ENCODE measurements at places on chromosomes 7 and 10. TPM values are rescaled to one million over a fixed set of nuclear protein-coding genes. Genes with fewer than 3 reads are reported as not detected.

CYP3A4 gene
- total RNA-seq: not detected

CLCN1 gene
- 0.35 TPM for total RNA-seq

KLLN gene
- 1.7 TPM for total RNA-seq

PPP1R9A gene
- 25.7 TPM for total RNA-seq

EVX1 gene
- not detected for total RNA-seq

ASAH2B gene
- 5.2 TPM for total RNA-seq

LAMTOR4 gene
- 122 TPM for total RNA-seq

NEUROD6 gene
- total RNA-seq: not detected

ARF5 gene
- total RNA-seq: 132 TPM

CYP2C19 gene
- total RNA-seq: 0.28 TPM

AGFG2 gene
- total RNA-seq: 37.3 TPM

DNA sequence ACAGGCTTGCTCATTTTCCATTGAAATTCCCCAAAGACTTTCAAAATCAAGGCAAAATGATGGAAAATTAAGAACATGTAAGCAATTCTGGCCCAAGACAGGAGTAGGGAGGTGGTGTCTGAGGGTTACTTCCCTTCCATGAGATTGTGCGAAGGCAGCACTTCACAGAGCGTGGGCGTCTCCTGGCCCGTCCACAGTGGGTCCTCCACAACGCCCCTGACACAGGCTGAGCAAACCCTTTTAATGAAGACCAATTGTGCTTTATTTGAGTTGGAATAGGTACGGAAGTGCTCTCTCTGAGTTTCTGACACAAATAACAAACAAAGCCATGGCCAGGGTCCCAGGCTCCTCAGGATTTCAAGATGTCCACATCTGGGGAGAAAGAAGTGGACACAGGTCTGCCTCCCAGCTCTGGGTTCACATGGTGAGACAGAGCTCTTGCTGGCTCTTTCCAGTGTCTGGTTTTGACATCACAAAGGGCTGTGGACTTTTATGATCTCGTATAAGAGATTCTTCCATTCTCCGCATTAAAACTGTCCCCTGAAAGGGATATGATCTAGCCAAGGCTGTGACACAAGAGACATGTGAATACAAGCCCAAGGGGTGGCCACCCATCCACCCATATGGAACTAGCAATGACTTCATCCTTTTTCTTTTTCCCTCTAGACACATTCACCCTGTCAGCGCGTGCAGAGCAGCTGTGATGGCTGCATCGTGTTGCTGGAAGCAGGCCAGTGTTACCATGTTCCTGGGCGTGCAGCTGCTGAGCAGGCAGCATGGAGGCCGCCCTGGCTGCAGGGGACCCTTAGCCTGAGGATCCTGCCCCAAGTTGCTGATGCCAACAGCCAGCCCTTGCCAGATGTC, 145.6 kb downstream of the ADAM12 start:
- no peak overlapping the region for H3K27ac ChIP-seq
- no peak overlapping the region for H3K4me3 ChIP-seq
- H3K4me1 ChIP-seq: no peaks in the 10 kb centered on the region
- H3K36me3 ChIP-seq: no peaks in the 10 kb centered on the region
- peak; percentile 54 for DNase-seq
- no peaks in the 10 kb centered on the region for H3K27me3 ChIP-seq

- H3K27me3 ChIP-seq: peaks cover 3% of the 10 kb centered on the region
- no peaks in the 10 kb centered on the region for H3K36me3 ChIP-seq
- DNase-seq: peak; percentile 81
- no peak overlapping the region for H3K4me3 ChIP-seq
- H3K27ac ChIP-seq: peak overlapping the region; percentile 80
These were observed 2.0 kb downstream of the FBXL15 start for GRCh38 chr10:102422545-102423129.

GRCh38 chr10:802506-802905, 113.0 kb upstream of the DIP2C start:
- DNase-seq: no peak
- peaks cover 9% of the 10 kb centered on the region for H3K36me3 ChIP-seq
- no peak overlapping the region for H3K4me3 ChIP-seq
- H3K4me1 ChIP-seq: peaks cover 2% of the 10 kb centered on the region
- H3K27ac ChIP-seq: no peak overlapping the region

DNA sequence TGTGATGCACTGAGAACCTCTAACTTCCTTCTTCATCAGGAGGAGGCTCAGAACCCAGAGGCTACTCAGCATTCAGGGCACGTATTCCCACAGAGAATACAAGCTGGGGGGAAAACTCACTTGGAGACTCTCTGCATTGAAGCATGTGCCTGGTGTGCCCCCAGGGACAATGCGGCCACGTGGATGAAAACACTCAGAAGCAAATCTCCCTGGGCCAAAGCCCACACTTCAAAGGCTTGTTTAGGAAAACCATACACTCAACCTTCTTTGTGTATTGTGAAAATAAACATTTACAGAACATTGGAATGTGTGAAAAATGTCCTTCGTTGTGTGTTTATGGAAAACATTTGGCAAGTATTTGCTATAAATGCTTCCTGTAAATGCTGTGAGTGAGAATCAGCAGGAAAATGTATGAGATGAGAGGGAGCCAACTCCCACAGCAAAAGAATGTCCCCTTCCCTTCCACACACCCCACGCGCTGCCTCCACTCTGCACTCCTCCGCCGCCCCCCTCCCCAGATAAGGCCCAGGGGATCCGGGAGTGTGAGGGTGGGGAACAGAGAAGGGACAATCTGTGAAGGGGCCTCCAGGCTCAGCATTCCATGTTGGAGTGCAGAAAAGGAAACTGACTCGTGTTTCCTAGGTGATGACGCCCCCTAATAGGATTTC, 339.5 kb downstream of the ELMO1 start:
- no peak for DNase-seq
- no peak overlapping the region for H3K4me3 ChIP-seq
- H3K27ac ChIP-seq: no peak overlapping the region
- H3K27me3 ChIP-seq: no peaks in the 10 kb centered on the region
- H3K36me3 ChIP-seq: no peaks in the 10 kb centered on the region

GRCh38 chr7:135151533-135151932, 3.7 kb downstream of the TMEM140 start:
- H3K4me3 ChIP-seq: no peak overlapping the region
- no peaks in the 10 kb centered on the region for H3K36me3 ChIP-seq

DNA sequence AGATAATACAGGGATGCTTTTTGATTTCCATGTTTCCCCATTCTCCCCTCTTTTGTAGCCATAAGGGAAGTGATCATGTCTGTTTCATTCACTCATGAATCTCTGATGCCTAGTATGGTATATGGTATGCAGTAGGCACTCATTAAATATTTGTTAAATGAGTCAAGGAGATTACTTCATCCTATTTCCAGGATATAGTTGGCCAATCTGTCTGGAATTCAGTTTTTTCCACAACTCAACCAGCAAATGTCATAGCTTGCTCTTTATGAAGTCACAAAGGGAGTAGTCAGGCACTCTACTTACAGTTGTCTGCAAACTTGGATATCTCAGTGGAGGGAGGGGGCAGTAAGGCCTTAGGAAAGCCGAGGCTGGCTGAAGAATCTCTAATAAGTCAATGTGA, 853.6 kb downstream of the LRMDA start:
- no peaks in the 10 kb centered on the region for H3K27me3 ChIP-seq
- no peak overlapping the region for H3K4me3 ChIP-seq
- DNase-seq: no peak
- no peak overlapping the region for H3K27ac ChIP-seq
- H3K4me1 ChIP-seq: peaks cover 44% of the 10 kb centered on the region

- H3K4me3 ChIP-seq: no peak overlapping the region
- no peaks in the 10 kb centered on the region for H3K4me1 ChIP-seq
- H3K27me3 ChIP-seq: no peaks in the 10 kb centered on the region
- no peak for DNase-seq
- no peaks in the 10 kb centered on the region for H3K36me3 ChIP-seq
These were observed 64.5 kb downstream of the CYCS start for GRCh38 chr7:25060487-25061055.

- H3K4me3 ChIP-seq: no peak overlapping the region
- DNase-seq: no peak
- no peaks in the 10 kb centered on the region for H3K27me3 ChIP-seq
- no peaks in the 10 kb centered on the region for H3K36me3 ChIP-seq
- no peaks in the 10 kb centered on the region for H3K4me1 ChIP-seq
These were observed 92.4 kb downstream of the HYCC1 start for GRCh38 chr7:22921386-22922086.
